ENCODE measurements at places on chromosomes 4 and X. TPM values are rescaled to one million over a fixed set of nuclear protein-coding genes. Genes with fewer than 3 reads are reported as not detected.

TMPRSS11F gene
- polyA plus RNA-seq, result not detected

GRCh38 chrX:74272230-74272629 lies 31.8 kb upstream of the ZCCHC13 start:
- DNase-seq, result no peak

DNA sequence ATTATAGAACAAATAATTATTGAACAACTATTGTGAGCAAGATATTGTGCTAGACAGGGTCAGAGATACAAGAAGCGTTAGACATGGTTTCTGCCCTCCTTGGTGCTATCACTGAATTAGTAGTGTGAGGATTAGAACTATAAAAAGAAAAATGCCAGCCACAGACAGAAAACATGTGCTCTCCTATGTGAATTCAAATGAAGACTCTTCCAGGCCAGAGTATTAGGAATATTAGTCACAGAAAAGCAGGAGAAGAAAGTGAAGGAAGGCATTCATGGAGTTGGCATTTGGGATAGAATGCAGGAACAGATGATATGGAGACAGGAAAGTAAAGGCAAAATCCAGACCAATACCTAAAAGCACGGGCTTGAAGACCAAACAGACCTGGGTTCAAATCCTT lies 179.6 kb upstream of the TENM3 start:
- DNase-seq, result no peak

DNA sequence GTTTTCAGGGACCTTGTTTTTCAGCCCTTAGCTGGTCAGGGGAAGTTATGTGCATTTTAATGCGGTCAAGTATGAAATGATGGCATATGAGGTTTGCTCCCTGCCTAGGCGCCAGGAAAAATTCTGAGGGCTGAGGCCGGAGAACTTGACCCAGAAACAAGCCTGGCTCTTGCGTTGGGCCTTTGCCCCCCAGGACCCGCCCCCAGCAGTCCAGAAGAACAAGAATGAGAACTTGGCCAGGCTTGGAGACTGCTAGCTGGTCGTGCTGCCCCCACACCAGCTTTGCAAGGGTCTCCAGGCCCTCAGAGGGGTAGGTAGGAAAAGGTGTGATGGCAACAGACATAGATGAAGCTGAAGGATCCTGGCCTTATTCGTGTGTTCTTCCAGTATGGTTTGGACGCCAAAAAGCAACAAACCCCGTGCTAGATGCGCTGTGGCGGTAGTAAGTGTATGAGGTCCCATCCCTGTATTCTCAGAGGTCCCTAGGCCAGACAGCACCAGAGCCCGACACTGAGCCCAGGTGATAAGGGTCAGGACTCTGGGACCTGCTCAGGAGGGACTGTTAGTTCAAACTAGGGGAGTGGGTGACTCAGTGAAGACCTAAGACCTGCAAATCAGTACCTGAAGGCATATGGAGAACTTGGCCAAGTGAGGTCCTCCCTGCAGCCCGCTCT lies 10.5 kb downstream of the NKX3-2 start:
- DNase-seq, result no peak

TLR2 gene
- 8.0 TPM for polyA plus RNA-seq

DNA sequence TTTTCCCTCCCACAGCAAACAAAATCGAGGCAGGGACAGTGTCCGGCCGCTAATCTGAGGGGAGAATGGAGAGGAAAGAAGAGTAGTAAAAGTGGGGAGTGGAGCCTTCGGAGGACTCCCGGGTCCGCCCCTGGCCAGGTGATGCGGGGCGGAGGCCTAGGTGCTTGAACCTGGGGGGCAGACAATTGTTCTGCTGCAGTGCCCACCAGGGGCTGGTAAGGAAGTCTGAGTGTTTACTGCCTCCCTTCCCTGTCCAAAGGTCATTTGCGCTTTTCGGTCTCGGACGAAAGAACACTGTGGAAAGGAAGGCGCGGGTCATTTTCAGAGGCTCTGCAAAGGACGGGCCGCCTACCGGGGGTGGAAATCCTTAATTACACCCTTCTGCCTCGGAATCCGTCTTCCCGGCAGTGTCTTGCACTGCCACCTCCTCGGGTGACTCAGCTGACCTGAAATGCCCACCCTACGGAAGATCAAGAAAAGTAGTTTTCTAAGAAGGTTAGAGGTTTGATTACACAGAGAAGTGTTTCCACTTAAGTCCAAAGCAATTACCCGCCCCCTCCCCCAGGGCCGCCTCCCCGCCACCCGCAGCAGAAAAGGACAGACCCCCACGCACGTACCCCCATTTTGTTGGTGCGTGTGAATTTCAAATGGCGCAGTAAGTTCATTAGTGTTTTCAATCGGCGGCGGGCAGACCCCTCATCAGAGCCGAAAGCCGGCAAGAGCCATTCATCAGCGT lies 99.9 kb upstream of the TENM3 start:
- DNase-seq, result peak; percentile 63

NWD2 gene
- polyA plus RNA-seq, result not detected

- no peak for DNase-seq
Measured at GRCh38 chrX:153492543-153492942, 2.2 kb upstream of the BGN start.

- no peak for DNase-seq
Measured at GRCh38 chr4:105280338-105281123, 133.9 kb downstream of the TET2 start.

GCNA gene
- 1.6 TPM for polyA plus RNA-seq

USP11 gene
- polyA plus RNA-seq, result 30.9 TPM

DNA sequence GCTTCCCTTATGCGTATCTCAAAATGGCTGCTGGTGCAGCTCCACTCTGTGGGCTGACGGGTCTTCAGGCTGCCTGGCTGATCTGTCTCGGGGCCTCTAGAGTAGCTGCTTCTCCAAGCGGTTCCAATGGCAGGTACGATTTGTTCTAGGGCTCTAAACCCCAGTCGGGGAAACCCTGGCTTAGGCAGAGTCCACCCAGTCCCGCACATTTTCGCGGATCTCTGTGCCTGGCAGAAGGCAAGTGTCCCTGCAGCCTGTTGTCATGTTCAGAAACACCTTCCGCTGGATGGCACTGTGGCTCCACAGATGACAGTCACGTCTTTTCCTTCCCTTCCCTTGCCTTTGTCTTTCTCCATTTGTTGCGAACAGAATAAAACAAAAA lies 54.4 kb downstream of the NBDY start:
- no peak for DNase-seq
